H4 (cell line): ENCODE measurements at places on chromosomes 4 and X. TPM values are rescaled to one million over a fixed set of nuclear protein-coding genes. Genes with fewer than 3 reads are reported as not detected.

Gene AKAP14
- not detected in 2 replicates for total RNA-seq

Gene SMPX
- 2.0 and 2.1 TPM in 2 replicates for total RNA-seq

Gene NLGN4X
- 3.8 and 5.6 TPM in 2 replicates for total RNA-seq

Gene HTR2C
- total RNA-seq: not detected in 2 replicates

Gene BEX5
- 1.3 TPM in 1 of 2 replicates, not detected in the other for total RNA-seq
